ENCODE measurements at places on chromosomes 2 and 18.

DNA sequence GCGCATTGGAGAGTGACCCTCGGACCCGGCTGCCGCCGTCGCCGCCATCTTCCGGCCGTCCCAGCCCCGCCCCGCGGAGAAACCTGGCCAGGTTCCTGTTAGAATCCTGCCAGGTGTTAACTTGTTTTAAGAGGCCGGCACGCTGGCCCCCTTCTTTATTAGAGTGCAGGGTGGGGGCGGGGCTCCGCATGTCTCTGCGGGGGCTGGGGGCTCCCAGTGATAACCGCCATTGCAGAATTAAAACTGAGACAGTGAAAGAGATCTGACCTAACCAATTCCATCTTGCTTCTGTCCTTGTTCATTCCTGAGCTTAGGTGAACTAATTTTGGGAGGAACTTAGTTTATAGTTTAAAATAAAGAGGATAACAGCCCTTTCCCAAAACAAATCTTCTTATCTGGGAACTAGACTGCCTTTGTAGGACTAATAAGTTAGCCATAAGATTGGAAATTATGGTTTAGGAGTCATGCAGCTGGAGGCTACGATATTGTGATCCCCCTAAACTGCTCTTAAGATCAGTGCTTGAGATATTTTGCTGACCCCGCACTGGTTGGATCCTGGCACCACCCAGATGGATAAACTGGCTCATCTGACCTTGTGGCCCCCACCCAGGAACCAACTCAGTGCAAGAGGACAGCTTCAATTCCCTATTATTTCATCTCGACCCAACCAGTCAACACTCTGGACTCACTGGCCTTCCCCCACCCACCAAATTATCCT is 543 bp upstream of the STARD7 start:
- DNase-seq: no peak

DNA sequence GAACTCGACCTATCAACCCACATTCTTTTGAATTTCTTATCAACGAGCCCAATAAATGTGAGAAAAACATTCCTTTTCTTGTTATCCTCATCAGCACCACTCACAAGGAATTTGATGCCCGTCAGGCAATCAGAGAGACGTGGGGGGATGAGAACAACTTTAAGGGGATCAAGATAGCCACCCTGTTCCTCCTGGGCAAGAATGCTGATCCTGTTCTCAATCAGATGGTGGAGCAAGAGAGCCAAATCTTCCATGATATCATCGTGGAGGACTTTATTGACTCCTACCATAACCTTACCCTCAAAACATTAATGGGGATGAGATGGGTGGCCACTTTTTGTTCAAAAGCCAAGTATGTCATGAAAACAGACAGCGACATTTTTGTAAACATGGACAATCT is 378.2 kb downstream of the STK39 start:
- no peak for DNase-seq

- DNase-seq: no peak
Observed at GRCh38 chr2:188892636-188893035, 81.5 kb upstream of the COL3A1 start.

DNA sequence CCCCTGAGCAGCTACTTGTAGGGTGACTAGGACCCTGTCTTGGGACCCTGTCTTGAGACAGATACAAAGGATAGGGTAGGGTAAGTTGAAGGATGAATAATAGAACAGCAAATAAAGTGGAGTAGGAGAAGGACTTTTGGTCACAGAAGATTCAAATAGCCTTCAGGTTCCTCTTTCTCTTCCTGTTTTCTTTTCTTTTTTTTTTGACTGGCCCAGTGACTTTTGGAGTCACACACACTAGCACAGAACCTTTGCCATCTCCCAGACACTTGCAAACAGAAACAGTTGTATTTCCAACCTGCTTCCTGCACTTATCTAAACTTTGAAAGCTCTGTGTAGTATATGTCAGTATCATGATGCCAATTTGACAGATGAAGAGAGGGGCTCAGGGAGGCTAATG is 108.2 kb downstream of the TDRD15 start:
- no peak for DNase-seq

- DNase-seq: no peak
Observed at GRCh38 chr2:145802133-145802532, 1282.2 kb upstream of the ZEB2 start.

DNA sequence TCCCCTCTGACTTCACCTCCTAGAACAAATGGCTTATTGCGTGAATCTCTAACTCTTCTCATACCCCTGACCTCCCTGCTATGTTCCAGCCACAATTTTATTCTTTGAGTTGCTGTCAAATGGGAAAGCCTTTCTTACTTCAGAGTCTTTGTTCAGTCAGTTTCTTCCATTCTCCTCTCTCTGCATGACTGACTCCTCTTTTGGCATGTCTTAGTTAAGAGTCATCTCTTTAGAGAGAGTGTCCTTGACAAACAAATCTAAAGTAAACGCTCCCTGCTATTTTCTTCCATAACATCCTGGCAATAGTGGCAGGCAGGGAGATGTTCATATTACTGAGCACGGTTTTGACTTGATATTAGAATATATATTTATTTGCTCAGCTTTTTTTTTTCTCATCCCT is 170.7 kb upstream of the ERBB4 start:
- DNase-seq: no peak

DNA sequence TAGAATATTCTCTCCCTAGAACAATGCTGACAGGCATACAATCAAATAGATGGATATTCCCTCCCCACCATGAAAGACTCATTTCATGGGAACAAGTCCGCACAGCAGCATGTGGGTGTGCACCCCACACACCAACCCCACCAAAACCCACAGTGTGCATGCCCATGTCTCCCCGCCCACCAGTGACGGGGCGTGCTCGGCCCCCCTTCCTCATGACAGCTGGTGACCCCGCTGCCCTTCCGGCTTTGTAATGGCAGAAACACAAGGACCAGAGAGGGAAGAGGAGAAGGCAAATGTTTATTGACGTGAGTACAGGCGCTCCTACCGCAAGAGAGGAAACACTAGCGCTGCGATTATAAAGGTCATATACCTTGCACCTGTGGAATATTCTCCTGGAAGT is 30.8 kb upstream of the ODC1 start:
- DNase-seq: no peak

DNA sequence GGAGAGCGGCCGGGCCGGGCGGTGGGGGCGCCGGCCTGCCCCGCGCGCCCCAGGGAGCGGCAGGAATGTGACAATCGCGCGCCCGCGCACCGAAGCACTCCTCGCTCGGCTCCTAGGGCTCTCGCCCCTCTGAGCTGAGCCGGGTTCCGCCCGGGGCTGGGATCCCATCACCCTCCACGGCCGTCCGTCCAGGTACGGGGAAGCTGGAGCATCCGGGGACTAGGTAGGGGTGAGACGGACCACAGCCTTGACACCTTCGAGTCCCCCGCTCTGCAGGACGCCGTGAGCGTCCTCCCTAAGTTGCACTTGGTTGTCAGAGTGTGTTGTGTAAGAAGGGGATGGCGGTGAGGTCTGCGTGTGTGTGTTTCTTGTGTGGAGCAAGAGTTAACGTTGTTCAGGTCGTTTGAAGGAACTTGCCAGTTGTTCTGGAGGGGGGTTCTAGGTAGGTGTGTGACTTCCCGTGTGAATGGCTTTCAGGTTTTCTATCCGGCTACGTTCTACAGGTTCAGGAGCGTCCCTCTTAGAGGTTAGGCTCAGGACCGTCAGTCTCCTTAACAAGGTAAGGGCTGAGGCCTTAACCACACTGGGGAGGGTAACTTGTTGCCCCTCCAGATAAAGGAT is 393 bp downstream of the IL1R1 start:
- no peak for DNase-seq

- no peak for DNase-seq
Observed at GRCh38 chr18:45962461-45962860, 4.7 kb downstream of the EPG5 start.

DNA sequence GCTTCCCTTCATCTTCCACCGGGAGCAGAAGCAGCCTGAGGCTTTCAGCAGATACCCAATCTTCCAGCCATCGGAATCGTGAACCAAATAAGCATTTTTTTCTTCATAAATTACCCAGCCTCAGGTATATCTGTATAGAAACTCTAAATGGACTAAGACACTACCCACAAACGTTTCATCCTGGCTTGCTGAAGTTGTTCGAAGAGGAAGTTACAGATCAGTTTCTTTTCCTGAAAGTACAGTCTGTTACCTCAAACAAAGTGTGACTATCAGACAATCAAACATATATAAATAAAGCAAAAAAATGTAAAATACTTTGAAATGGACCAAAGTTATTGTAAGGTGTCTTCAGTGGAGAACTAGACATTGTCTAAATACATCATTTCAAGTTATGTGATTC is 97.9 kb downstream of the MREG start:
- no peak for DNase-seq

DNA sequence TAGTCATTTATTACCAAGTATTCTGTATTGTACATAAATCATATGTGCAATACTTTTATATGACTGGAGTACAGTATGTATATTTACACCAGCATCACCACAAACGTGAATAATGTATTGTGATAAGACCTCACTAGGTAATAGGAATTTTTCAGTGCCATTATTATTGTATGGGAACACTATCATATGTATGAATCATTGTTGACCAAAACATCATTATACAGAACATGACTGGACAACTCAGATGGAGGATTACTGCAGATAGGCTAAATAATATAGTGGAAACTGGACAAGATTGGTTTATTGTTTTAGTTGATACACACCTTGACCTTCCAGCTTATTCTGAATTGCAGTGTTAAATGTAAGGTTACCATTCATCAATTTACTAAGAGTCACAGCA is 33.4 kb downstream of the VAPA start:
- DNase-seq: no peak

DNA sequence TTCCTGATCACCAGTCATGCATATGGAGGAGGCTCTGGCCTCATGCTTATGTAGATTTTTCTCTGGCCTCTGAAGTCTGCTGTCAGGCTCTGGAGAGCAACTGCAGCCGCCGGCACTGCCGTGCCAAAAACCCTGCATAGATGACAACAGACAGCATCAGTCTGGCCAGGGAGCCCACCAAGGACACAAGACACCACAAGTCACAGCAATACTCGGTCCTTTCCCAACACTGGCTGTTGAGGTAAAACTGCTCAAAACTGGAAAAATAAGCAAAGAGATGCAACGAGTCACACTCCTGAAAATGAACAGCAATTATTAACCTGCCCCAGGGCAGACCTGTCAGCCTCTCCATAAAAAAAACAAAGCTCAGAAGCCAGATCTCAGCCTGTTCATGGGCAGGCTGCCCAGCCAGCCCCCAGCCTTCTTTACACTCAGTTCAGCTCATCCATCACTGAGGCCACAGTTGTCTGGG is 186.0 kb upstream of the RAB6C start:
- no peak for DNase-seq

DNA sequence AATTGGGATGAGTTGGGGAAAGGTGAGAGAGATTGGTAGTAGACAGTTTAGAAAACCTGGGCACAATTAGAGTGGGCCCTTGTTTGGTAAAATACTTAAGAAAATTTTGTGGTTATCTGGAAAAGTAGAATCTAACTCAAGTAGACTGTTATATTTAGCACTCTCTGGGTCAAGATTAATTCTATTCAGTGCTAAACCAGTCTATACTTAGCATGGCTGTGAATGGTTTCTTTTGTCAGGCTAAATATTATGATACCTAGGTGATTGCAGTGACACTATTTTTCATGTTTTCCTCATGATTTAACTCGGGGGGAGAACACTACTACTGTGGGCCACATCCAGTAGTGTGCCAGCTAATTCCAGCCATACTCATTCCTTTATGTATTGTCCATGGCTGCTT is 58.9 kb downstream of the KIAA1328 start:
- no peak for DNase-seq

GRCh38 chr2:149038442-149039212 is at the start of gene LYPD6B:
Gene LYPD6B (plus strand): TSS chr2:149038699. CDS start chr2:149130949, 92,250 bp downstream.
- no peak for DNase-seq

- no peak for DNase-seq
Observed at GRCh38 chr2:238344517-238344916, 24.2 kb downstream of the TRAF3IP1 start.

Data from SIG-M5 (cell line).